CD4-positive, alpha-beta T cell treated with Interleukin-6 for 4 hours (primary cell): ENCODE measurements at places on chromosomes 7 and 10.

GRCh38 chr7:22611758-22612079, 111.7 kb upstream of the STEAP1B start:
- DNase-seq, result no peak

DNA sequence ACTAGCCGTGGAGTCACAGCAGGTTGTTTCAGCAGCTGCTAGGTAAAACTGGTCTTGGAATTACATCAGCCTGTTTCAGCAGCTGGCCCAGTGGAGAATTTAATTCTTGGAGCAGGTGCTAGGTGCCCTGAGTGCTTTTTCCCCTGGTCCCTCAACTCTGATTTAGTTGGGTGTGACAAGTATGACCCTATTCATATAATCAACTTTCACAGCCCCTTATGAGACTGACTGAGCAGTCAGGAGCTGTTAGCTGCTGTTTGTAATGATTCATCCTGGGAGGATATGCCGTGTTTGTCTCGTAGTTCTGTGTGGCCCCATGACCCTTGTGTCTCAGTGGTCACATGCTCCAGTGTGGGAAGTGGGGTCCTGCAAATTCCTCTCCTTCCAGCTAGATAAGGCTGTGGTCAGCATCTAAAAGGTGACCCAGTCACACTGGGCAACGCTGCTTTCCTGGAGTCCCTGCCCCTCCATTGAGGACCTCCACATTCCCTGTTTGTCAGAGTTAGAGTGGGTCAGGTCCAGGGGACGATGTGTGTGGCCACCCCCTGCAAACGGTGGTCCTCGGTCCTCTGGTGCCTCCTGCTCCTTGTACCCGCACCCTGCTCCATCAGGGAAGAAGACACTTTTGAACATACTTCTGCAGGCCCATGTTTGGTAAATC, 28.3 kb downstream of the TBATA start:
- DNase-seq, result no peak

DNA sequence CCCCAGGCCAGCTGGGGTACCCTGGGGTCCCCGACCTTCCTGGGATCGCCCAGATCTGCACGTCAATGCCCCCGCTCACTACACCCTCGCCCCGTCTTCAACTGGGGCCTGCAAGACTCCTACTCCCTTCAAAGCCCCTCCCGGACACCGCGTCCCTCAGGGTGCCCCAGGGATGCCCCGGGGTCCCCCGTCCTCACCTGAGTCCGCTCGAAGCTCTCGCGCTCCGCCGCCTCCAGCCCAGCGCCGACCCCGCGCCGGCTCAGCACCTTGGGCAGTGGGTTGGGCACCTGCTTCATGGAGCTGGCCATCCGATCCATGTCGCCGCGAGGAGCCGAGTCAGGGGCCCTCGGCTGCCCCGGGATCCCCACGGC, at the start of gene HIP1:
TSS of gene HIP1 (minus strand) at position 338 of the 371 bp plus-strand sequence. CDS start at position 317, 21 bp downstream.
- no peak for DNase-seq

DNA sequence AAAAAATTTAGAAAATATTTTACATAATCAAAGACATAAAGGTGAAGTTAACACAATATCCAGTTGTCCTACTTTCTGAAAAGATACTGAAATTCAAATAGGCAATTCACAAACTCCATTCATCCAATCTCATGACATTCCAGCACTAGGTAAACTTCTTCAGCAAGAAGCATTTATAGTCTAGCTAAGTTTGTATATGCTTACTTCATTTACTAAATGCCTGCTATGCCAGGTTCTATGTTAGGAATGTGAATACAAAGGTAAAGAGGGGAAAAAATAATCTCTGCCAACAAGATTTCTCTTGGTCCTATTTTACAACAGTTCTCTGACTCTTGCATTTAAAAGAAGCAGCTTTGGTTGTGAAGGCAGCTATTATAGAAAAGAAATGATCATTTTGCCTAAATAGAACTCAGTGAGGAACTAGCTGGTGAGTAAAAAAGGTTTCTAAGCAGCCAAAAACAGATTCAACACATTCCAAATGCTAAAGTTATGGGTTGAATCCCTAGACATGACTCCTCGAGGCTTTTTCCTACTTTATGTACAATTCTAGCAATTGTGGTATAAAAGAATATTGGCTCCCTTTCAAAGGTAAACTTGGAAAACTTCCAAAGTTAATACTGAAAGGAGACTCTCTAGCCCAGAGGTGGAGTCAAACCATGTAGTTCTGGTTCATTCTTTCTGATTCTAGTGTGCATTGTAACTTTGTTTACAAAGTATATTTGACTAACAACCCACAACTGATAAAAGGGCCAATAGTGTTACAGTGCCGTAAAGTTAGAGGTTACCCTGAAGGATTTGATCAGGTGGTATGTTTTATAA, 30.9 kb upstream of the KLHL7 start:
- DNase-seq, result no peak

DNA sequence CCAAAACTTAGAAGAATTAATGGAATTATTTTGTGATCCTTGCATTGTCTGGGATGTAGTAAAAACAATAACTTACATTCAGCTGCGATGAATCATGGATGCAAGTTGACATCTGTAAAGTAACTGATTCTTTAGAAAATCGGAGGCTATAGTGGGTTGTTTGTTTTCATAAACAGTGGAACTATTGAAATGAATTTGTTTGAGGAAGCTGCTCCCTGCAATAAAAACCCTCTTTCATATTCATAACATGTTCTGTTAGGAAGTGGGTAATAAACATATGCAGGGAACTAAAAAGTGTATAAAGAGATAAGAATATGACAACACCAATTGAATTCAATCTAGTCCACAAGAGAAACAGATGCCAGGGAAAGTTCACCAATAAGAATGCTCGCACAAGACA, 53.6 kb downstream of the AGMO start:
- DNase-seq, result no peak

GRCh38 chr10:102133373-102134195, 744 bp downstream of the PPRC1 start:
- peak; percentile 57 for DNase-seq
